Effector memory CD4-positive, alpha-beta T cell (primary cell): ENCODE measurements at places on chromosomes 6 and 20.

DNA sequence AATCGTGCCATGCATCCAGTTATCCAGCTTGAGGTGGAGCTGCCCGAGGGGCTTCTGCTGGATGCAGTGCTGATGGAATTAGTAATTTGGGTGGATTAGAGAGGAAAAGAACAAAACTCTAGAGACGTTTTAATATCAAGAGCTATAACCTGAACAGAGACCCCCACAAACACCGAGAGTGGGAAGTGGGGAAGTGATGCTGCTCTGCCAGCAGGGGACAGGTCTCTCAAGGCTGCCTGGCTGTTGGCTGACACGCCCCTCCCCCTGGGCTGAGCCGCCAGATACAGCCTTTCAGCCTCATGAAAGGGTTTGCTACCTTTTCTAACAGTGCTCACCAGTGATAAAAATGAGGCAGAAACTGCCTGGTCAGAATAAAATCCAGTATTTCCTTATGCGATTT lies 9.6 kb downstream of the LEMD2 start:
- no peak for DNase-seq

GRCh38 chr6:38153076-38153797 lies 333.7 kb downstream of the ZFAND3 start:
- DNase-seq, result no peak

DNA sequence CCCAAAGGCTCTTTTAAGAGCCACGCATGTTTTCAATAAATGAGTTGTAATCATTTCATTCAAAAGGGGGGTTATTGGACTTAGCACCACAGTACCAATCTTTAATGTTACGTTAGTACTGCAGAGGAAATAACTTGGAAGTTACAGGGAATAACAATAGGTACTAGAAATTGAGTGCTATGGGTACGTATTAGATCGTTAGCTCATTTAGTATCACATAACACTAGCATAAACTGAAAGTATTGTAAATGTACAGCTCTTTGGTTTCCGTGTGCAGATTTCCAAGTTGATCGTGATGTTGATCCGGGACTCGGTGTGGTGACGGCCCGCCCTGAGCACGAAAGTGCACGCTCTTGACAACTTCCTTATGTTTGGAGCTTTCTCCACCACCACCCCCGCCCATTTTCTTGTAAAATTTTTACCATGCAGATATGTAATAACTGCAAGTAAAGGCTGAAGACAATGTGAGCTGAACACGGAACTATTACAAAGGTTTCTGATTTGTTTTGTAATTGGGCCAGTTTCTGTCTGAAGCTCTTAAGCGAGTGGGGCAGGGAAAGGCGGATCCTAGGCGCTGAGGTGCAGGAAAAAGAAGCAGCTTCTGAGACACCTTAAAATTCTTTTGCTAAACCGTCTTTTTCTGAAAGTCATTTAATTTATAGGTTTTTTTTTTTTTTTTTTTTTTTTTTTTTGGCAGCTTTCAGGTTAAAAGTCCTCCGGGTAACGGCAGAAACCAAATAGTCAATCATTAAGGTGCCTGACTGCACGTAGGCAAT lies 71.5 kb downstream of the HFE start:
- DNase-seq, result peak; percentile 57

DNA sequence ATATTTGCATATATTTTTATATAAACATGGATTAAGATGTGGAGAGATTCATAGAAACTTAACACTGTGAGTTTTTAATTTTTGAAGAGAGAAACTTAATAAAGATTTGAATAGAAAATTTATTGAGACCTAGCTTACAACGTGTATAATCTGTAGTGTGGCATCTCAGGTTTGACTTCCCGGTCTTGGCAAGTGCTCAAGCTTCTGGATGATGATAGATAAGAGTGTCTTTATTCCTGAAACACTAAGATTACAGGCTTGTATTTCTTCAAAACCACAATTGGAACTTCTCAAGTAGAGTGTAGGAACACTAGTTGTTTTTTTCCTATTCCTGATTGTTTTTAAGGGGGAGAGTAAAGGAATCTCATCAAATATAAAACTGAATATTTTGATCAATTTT lies 64.6 kb upstream of the NOTCH4 start:
- DNase-seq, result no peak

DNA sequence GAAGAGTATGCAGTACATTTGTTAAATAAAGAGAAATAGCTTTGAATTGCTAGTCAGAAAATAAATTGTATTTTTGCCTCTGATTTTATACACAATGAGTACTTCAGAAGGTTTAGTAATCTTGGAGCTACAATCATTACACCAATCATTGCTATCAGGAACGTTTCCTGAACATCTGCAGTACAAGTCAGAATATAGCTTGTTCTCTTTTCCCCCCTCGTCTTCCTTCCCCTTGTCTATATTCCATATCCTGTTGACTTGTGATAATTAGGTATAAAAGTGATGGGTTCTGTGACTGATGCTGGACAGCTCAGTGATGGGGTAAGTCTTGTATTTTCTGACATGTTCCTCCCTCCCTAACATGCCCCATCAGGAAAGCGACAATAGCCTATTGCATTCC lies 94.0 kb downstream of the AHI1 start:
- DNase-seq, result no peak

DNA sequence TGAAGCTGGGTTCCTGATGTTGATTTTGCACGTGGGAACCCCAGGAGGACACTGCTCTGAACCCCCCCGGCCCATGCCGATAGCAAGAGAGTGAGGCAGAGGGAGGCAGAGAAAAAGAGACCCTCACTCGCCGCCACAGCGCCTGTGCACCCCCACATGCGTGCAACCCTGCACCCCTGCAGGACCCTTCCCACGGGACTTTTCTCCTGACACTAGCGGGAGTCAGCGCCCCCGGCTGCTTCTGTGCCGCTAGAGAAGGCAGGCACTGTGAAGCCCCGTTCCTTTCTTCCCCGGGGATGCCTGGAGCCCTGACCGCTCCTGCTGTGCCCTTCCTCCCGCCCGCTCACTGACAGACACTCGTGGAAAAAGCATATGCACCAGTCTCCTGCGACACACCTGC lies 67.4 kb downstream of the GMPR start:
- no peak for DNase-seq

- no peak for DNase-seq
These were observed 2.1 kb downstream of the CNR1 start for GRCh38 chr6:88164061-88164460.

DNA sequence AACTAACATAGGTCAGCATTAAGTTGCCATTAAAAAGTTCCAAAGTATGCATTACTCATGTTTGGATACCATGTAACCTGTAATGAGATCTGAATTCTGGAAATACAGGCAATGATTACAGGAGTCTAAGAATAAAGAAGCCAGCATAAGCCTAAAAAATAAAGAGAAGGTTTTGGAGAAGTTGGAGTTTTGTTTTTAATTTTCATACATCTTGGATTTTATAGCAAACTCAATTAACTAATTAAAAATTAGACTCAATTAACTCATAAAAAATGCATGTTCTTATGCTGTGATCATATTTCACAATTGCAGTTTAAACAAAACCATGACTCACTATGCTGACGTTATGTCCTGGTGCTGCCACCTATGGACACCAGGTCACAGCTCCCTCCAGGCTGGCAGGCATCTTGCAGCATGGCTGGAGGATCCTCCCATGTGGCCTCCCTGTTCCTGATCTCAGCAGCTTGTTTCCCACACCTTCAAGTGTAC lies 648.8 kb upstream of the AGPAT4 start:
- no peak for DNase-seq

- no peak for DNase-seq
These were observed 1.5 kb upstream of the SLC17A3 start for GRCh38 chr6:25875563-25875905.

- no peak for DNase-seq
These were observed 183.3 kb upstream of the PDE10A start for GRCh38 chr6:165846123-165846966.

DNA sequence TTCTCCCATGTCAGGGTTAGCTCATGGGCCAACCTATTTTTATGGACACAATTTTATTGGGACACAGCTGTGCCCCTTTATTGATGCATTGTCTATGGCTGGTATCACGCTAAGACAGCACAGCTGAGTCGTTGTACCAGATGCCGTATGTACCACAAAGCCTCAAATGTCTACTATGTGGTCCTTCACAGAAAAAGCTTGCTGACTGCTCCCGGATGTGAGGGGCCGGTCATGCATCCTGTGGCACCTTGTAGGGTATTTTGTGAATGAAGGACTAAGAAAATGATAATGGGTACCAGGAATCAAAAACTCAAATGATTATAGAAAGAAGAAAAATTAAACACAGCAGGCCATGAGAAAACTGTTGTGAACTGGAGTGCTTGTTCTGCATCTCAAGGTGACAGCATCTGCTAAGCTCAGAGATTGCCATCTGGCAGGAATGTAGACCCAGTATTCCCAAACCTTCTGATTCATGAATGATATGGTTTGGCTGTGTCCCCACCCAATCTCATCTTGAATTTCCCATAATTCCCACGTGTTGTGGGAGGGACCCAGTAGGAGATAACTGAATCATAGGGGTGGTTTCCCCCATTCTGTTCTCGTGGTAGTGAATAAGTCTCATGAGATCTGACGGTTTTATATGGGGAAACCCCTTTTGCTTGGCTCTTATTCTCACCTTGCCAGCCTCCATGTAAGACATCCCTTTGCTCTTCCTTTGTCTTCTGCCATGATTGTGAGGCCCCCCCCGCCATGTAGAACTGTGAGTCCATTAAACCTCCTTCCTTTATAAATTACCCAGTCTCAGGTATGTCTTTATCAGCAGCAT lies 248.5 kb downstream of the TSHZ2 start:
- DNase-seq, result no peak

DNA sequence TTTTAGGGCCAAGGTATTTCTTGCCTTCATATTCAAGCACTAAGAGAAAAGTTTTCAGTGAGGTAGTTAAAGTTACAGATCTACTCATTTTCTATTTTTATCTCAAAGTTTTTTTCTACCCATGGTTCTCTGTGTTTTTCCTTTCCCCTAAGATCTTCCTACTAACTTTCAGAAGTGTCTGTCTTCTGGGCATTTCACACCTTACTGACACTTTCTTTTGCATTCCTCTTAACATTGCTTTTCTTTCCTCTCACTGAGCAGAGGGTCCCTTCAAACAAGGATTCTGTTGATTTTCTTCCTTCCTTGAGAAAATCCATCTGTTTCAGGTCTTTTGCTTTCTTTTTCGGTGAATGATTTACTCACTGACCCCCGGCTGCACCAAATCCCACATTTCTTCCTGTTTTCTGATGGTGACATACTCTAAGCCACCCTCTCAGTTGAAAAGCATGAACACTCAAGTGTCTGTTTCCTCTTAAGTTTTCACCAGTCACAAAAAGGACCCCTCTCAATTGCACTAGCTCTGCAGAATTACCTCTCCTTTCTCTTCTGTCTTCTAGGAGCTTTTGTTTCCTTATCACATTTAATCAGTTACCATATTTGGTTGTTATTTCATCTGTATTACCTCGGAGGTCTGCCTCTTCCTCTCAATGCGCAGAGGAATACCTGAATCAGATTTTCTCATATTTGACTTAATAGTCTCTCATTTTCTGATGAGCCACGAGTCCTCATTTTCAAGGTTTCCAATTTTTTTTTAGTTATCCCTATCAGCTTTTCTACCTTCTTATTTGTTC lies 73.5 kb upstream of the RNF217 start:
- DNase-seq, result no peak

DNA sequence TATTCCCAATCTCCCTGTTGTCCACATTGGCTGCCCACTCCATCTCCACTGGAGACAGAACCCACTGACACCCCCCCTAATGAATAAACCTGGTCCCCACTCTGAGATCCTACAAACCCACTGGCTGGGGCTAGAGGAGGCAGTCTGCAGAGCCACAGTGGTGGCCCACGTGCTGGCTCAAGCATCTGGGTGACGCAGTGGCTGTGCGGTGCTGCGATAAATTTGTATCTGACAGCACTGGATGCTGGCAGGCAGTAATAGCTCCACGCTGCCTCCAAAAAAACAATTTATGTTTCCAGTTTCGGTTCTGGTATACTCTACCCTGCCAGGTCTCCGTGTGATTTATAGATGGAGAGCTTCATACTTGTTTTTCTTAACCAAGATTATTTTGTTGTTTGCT lies 87.1 kb upstream of the SYNDIG1 start:
- no peak for DNase-seq

DNA sequence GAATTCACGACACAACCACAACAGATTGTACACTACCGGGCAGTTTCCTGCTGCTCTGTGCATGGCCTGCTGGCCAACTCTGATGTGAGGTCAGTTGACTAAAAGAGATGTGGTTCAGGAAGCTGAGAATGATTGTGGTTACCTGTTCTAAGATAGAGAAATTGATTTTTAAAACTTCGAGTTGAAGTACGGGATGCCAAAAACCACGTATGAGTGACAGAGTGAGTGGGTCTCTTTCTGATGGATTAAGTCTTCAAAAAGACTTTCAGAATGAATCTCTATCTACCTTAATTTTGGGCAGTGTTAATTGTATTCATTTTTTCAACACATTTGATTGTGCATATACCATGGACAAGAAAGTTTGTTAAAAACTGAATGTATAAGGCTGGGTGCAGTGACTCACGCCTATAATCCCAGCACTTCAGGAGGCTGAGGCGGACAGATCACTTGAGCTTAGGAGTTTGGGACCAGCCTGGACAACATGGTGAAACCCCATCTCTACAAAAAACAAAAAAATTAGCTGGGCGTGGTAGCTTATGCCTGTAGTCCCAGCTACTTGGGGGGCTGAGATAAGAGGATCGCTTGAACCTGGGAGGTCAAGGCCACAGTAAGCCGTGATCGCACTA lies 121.2 kb downstream of the SGK1 start:
- no peak for DNase-seq

GRCh38 chr6:15493437-15494168 lies 169.2 kb downstream of the DTNBP1 start:
- DNase-seq, result no peak

GRCh38 chr20:38270869-38271605 lies 10.5 kb upstream of the KIAA1755 start:
- DNase-seq, result no peak

GRCh38 chr6:30657454-30657853 lies 10.5 kb downstream of the C6orf136 start:
- no peak for DNase-seq

- no peak for DNase-seq
These were observed 282.8 kb downstream of the ALDH8A1 start for GRCh38 chr6:134667111-134667510.

GRCh38 chr20:40689943-40690835 lies 1.2 kb upstream of the MAFB start:
- no peak for DNase-seq

DNA sequence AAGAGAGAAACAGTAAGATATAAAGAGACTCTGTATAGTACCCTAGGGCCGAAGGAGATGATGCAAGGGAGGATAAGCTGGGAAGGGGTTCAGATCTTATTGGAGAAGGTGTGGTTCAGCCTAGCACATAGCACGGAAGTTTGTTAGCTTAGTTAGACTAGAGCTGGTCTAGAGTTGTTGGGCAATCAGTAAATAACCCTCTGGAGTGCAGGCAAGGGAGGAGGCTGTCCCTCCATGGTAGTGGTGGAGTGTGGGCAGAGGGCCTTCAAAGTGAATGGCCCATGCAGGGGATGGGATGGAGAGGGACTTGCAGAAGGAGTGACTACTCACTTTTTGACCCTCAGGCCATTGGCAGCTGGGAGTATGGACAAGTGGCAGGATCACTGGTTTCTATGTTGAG lies 20.0 kb downstream of the TULP4 start:
- DNase-seq, result no peak
